ENCODE measurements at places on chromosomes 12 and 14.

- peak; percentile 57 for DNase-seq
These were observed 129.7 kb upstream of the CCND2 start for GRCh38 chr12:4143896-4144295.

DNA sequence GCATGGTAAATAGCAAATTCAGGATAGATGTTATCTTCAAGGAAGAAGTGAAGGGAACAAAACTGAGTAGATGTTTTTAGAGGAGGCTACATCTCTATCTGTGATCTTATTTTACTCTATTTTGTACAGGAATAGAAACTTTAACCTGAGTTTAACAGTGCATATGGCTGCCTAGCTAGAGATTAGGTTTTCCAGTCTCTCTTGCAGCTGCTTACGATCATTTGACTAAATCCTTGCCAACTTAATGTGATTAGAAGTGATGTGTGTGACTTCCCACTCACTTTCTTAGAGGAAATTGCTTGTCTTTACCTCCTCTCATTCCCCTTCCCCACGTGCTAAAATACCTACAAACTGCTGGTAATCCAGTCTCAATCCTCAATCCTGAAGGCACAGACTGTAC is 26.5 kb upstream of the SLC15A5 start:
- no peak for DNase-seq

GRCh38 chr12:29734734-29735133 is 49.0 kb downstream of the TMTC1 start:
- DNase-seq: no peak

DNA sequence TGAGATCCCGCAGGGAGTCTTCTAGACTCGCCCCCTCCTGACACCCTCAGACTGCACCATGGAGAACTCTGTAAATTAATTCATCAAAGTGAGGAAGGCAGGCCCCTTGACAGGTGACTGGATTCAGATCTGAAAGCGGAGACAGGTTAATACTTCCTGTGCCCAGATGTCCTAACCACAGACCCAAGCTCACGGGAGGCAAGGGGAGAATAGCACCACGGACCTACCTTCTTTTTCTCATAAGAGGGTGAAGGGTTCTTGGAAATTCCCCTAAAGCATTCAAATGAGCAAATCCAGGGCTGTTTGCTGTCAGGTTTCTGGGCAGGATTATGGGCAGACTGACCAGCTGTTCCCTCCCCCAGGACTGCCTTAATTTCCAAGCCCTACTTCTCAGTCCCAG is 170.0 kb downstream of the ZFP36L1 start:
- no peak for DNase-seq

GRCh38 chr12:93857991-93858447 is 180.8 kb downstream of the CRADD start:
- DNase-seq: no peak

GRCh38 chr12:122840580-122841513 is 5.6 kb downstream of the HIP1R start:
- no peak for DNase-seq

DNA sequence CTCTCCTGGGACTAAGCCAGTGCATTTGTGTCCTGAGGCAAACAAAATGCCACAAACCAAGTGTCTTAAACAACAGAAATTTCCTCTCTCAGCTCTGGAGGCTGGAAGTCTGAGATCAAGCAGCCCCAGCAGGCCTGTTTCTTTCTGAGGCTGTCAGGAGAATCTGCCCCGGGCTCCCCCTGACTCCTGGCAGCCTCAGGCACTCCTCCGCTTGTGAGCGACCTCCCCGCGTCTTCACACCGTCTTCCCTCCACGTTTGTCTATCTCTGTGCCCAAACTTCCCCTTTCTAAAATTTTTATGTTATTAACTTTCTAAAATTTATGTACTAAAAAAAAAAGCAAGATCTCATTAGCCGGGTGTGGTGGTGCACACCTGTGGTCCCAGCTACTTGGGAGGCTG is 59.7 kb downstream of the RIMBP2 start:
- no peak for DNase-seq

GRCh38 chr14:52220924-52221811 is 46.3 kb upstream of the PTGDR start:
- no peak for DNase-seq

DNA sequence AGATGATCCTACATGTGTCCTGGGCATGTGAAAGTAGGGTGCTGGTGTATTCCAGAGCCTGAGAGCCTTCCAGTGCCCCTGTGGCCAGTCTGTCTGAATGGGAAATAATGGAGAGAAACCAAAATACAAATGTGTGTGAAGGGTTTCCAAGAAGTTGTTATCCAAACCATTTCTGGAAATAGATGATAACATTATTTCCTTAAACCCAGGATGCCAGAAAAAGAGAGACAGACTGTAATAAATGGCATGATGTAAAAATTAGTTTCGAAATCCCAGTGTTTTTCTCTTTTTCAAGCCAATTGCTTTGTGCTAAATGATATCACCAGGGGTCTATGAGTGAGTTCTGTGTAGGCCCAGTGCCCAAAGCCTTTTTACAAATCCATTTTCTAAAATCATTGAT is 175.3 kb downstream of the PHLDA1 start:
- DNase-seq: no peak

- no peak for DNase-seq
These were observed 17.4 kb upstream of the DNM1L start for GRCh38 chr12:32661706-32662105.

DNA sequence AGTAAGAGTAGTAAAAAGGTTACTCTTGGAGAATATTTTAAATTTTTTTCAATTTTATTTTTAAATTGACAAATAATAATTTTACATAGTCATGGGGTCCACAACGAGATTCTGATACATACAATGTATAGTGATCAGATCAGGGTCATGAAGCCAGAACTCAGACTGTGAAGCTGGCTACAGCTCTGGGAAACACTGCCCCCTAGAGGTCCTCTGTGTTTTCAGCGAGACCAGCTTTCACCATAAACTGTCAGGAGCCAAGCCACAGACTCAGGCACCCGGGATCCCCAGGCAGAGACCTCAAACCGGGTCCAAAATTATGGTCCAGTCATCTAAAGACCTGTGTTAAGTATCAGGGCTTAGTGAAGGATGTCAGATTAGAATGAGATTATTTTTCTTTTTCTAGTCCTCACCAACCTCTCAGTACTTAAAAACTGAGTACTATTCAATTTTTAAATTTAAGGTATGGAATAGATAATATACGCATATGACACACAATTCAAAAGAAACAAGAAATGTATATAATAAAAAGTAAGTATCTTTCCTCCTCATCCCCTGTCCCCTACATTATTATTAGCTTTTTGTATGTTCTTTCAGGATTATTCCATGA is 397.1 kb downstream of the MDGA2 start:
- peak; percentile 63 for DNase-seq

DNA sequence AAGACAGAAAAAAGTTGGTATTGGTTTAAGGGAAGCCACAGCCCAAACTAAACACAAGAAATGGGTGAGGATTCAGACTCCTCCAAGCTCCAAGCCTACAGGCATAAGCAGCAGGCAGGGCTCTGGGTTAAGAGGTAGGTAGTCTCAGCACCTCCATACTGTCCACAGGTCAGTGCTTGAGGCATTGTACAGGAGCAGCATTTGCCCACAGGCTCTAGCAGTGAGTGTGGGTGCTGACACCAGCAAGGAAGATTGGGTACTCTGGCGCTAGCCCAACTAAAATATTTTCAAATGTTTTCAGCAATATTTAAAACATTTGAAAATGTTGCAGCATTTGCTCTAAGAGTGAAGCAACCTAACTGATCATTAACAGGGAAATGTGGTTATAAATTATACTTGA is 33.1 kb downstream of the FERMT2 start:
- no peak for DNase-seq

DNA sequence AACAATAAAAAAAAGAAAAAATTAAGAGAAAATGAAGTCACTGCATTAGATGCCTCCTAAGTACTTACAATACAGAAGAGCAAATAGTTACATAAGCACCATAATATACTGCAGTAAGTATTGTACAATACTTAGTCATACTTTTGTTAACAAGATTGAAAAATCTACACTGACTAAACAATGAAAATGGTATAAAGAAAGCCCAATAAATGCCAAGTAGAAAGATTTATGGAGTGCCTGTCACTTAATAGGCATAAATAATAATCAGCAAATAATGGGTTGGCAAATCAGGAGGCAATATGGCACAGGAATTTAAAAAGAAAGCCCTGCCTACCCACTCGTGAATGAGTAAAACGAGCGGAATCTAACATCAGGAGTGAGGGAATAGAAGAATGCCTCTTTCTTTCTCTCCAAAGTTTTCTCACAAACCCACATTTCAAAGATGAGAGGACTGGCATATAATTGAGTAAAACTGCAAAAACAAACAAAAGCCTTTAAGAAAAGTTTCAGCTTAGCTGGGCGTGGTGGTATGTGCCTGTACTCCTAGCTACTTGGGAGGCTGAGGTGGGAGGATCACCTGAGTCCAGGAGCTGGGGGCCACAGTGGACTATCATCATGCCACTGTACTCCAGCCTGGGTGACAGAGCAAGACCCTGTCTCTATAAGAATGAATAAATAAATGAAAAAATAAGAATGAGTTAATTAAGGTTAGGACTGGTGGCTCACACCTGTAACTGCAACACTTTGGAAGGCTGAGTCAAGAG is 36.1 kb downstream of the CRY1 start:
- no peak for DNase-seq

- DNase-seq: no peak
These were observed 64.9 kb upstream of the PCED1B start for GRCh38 chr12:47014474-47014873.

DNA sequence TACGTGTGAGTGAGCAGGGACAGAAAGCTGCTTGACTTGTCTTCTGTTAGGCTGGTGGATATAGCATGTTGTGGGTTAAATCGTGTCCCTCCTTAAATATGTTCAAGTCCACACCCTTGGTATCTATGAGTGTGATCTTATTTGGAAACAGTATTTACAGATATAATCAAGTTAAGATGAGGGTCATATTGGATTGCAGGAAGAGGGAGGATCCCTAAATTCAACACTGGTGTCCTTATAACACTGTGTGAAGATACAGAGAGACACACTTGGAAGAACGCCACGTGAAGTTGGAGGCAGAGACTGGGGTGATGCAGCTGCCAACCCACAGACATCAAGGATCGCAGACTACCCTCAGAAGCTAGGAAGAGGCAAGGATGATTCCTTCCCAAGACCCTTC is 275.2 kb upstream of the SSTR1 start:
- no peak for DNase-seq

DNA sequence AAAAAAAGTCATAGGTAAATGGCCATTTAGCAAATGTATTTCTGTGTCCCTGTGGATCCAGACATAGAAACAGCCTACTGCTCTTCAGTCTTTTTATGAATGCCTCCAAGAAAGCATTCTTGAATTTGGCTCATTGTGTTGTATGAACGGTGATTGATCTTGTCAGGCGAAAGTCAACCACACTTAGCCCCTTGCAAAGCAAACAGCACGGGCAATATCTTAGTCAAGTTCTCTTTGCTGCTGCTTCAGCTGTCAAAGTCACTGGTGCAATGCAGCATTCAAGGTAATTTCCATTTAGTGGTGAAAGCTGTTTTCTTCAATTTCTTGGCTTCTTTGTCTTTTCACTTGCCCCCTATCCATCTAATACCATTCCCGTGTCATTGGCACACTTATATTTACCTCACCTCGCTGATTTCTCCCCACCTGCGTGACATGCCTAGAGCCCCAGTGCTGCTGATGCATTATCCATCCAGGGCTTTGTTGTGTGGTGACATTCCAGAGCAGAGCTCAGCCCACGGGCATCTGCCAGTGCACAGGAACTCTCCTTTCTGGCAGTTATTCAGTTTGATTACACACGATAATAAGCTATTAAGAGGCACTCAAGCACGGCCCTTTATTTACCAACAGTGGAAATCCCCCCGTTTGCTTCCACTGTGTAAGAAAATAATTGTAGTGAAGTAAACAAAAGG is 362.3 kb upstream of the NOVA1 start:
- DNase-seq: no peak
